T-helper 17 cell (primary cell): ENCODE measurements at places on chromosomes 13 and 19. TPM values are rescaled to one million over a fixed set of nuclear protein-coding genes. Genes with fewer than 3 reads are reported as not detected.

DNA sequence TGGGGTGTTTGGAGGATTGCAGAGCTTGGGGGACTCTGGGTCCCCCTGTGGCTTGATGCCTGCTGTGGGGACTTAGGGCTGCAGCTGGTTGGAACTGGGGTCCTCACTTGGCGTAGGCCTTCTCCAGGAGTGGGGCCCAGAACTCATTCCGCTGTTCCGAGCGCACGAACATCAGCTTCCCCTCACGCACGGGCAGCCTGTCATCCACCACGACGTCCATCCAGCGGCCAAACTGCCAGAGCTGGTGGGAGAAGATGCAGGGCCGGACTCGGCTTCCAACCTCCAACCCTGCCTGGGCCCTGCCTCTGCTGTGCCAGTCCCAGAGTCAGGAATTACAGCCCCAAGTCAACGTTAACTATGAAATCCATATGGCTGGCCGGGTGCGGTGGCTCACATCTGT is 2.6 kb downstream of the CAPN12 start:
- DNase-seq, result no peak

- no peak for DNase-seq
These were observed 603 bp upstream of the ZNF132 start for GRCh38 chr19:58440556-58440955.

- no peak for DNase-seq
These were observed 2.1 kb upstream of the GPC6 start for GRCh38 chr13:93224535-93224934.

DNA sequence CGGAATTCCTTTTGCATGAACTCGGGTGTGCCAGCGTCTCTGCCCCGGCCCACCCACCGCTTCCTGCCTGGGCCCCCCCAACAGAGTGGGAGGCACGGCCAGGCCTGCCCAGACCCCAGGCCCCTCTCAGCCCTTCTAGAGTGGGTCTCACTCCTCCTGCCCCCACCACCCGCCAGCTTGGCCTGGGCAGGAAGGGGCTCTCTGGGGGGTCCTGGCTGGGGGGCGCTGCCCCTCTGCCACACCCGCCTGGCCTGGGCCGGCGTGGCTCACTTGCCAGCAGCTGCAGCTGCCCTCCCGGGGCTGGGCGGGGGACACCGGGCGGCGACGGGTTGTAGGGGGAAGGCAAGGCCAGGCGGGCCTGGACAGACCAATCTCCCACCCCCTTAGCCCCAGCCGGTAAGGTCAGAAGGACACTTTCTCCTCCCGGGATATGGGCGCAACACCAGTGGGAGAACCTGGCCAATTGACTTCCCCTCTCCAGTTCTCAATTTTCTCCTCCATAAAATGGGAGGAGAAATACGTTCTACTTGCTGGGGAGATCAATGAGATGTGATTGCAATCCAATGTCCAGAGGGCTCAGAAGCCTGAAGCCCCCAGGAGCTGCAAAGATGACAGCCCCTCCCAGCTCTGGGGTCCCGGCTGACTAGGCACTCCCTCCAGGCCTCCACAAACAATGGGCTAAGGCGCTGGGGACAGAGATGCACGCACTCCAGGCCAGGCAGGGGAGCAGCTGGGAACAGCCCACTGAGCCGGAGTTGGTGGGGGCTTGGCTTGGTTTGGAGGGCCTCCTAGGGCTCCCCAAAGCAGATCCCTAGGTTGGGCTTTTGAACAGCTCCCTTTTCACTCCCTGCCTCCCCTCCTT is 2.4 kb downstream of the CRLF1 start:
- no peak for DNase-seq

- no peak for DNase-seq
These were observed 36.2 kb downstream of the RFX2 start for GRCh38 chr19:6073858-6074708.

GRCh38 chr19:36972571-36972970 is 56.4 kb downstream of the ZNF568 start:
- DNase-seq, result no peak

GRCh38 chr13:51006067-51006845 is 96.7 kb downstream of the RNASEH2B start:
- DNase-seq, result no peak

DNA sequence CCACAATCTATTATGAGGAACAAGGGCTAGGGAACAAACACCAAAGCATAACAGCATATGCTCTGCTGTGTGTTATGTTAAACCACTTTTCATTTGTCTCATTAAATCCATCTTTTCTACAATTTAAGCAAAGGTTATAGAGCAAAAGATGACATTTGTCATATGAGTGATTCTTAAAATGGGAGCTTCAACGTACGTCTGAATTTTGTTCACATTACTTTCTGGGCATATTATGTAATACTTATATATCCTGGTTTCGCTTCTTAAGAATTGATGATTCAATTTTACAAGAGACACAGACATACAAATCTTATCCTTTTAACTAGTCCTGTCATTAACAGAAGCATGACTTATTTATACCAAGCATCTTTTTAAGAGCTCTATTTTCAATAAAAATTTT is 3.3 kb upstream of the TPP2 start:
- no peak for DNase-seq

DNA sequence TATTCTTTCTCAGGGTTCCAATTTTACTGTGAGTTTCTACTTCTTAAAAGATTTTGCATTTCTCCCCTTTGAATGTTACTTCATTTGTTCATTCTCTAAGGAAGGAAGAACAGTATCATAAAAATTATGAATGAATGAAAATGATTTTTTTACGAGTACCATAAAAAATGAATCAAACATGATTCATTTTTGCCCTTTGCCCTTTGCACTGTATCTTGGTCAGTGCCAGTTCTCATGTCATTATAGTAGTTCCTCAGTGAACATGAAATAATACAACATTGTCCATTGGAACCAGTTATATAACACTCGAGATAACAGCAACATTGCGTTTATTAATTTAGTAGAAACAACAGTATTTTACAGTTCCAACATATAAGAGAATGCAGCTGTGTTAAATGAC is 28.8 kb downstream of the FLT1 start:
- DNase-seq, result no peak

- DNase-seq, result no peak
These were observed 32.1 kb downstream of the CYP2B6 start for GRCh38 chr19:41023193-41023592.

DNA sequence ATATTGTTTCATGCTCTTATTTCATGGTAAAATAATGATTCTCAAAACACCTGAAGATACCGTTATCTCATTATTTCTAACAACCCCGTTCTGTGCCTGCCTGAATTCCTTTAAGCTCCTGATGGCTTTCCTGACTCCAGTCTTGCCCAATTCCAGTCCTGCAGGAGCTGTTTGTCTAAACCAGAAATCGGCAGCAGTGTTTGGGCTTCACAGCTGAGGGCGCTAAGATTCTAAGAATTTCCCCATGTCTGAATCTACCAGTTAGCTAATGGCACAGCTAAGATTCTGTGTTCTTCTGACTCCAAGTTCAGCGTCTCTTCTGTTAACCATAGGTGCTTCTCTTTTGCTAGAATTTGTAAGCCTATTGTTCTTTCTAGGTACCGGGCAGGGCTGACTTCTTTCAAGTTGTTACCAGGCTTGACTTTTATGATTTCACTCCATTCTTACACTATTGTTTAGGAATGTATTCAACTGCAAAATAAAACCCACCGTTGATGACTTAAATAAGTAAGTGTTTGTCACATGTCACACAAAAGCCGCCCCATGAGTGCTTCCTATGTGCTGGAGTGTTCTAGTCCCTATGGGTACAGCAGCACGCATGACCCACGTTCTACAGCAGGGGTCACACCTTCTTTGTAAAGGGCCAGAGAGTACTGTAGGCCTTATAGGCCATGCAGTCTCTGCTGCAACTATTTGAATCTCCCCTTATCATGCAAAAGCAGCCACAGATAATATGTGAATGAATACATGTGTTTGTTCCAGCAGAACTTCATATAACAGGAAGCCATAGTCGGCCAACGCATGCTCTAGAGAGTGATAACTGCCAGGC is 168.3 kb upstream of the RNF113B start:
- DNase-seq, result no peak

GRCh38 chr19:2027361-2027760 is 11.8 kb upstream of the BTBD2 start:
- DNase-seq, result no peak

DNA sequence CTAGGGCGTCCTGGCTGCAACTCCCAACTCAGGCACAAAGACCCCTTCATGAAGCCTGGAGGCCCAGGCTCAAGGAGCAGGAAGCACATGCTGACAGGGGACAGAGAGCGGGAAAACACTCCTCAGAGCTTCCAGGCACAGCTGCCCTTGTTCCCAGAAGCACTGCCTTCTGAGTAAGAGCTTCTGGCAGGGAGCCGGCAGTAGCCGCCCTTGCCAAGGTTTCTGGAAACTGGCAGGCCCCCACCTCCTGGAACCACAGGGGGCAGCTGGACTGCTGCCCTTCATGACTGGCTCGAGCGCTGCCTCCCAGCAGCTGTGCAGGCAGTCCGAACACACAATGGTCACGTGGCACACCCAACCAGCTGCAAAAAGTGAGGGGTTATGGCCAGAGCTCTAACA is 33.6 kb upstream of the EPHX3 start:
- no peak for DNase-seq

DNA sequence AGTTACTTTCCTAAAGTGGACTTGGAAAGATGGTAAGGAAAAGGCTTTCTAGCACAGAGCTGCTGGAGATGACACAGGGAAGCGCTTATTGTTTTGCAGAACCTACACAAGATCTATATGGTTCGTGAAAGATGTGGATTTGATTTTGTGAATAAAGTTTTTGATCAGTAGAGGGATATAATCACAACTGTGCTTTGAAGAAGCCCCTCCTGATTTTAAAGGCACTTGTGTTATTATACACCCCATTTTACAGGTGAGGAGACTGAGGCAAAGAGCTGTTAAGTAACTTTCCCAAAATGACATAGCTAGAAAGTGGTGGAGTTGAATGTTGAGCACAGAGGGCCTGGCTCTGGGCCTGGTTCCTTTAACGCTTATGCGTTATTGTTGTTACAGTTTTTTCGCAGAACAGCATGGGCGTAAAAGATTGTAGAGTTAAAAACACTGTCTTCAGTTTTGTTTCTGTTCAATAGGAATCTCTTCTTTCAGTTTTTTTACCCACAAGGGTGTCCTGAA is 1.4 kb downstream of the TDRD3 start:
- DNase-seq, result no peak

GRCh38 chr19:3606174-3606689 is 443 bp downstream of the TBXA2R start:
- DNase-seq, result no peak

DNA sequence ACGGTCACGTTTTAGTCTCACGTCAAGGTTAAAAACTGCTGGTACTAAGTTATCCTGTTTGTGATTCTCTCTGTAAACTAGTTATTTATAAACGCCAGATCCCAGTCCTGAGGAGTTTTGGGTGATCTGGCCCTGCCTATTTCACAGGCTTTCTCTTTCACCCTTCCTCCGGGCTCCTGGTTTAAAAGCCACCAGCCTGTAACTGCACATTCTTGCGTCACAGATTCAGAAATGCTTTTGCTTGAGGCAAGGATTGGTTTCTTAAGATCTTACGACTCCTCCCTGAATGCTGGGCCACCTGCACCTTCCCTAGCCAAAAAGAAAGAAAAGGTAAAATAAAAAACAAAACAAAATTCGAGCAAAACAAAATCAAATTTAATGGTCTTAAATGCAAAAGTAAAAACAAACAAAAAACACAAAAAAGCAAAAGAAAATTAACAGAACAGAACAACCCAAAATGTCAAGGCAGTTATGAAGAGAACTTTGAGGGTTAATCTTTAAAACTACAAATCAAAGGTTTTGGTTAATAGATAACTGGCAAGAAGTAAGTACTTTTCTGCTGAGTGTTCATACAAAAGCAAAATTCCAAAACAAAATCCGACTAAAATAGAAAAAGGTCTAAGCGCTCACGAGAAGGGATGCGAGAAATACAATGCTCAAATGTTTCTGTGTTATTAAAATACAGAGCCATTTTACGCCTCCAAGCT is 18.6 kb upstream of the TIMM44 start:
- DNase-seq, result no peak

GRCh38 chr13:76538004-76538403 is 348.2 kb downstream of the KCTD12 start:
- no peak for DNase-seq

GRCh38 chr19:17610384-17610783 is 54.9 kb downstream of the COLGALT1 start:
- DNase-seq, result no peak

PNMA8B gene
- 0.17 TPM for total RNA-seq

GPR4 gene
- not detected for total RNA-seq

LRP3 gene
- total RNA-seq, result 0.52 TPM

CCDC169 gene
- not detected for total RNA-seq

ZNF563 gene
- 2.3 TPM for total RNA-seq

NDUFA11 gene
- total RNA-seq, result 102 TPM

ZNF433 gene
- total RNA-seq, result 0.85 TPM

DNAAF3 gene
- not detected for total RNA-seq

PRODH2 gene
- total RNA-seq, result not detected

DAPK3 gene
- total RNA-seq, result 31.3 TPM

LHB gene
- total RNA-seq, result not detected

LMTK3 gene
- total RNA-seq, result 18.4 TPM

TMC4 gene
- total RNA-seq, result 3.1 TPM

NLRP11 gene
- total RNA-seq, result not detected

PLEKHF1 gene
- 13.5 TPM for total RNA-seq

ATP8B3 gene
- 4.6 TPM for total RNA-seq
